Hematopoietic multipotent progenitor cell treated with erythropoietin and hydrocortisone succinate and interleukin-3 and kit ligand, for 17 days (in vitro differentiated cells): ENCODE measurements at places on chromosomes 7 and 10.
A peak's percentile ranks its signal among the peaks of the same experiment; 100 is the strongest.

DNA sequence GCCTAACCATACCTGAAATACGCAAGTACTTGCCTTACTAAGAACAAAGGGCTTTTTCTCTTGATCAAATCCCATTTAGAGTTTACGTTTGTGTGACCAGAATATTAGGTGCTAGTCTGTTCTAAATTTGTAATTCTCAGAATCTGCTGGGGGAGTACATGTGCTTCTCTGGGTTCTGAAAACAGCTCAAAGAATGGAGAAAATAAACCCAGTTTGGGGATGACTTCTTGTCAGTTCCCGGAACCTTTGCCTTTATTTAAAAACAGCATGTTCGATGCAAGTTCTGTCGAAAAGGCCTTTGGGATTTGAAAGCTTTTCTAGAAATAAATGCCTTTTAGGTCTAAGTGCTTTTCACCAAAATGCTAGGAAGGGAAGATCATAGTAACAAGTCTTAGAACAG lies 147.0 kb downstream of the ARID5B start:
- no peak for DNase-seq

DNA sequence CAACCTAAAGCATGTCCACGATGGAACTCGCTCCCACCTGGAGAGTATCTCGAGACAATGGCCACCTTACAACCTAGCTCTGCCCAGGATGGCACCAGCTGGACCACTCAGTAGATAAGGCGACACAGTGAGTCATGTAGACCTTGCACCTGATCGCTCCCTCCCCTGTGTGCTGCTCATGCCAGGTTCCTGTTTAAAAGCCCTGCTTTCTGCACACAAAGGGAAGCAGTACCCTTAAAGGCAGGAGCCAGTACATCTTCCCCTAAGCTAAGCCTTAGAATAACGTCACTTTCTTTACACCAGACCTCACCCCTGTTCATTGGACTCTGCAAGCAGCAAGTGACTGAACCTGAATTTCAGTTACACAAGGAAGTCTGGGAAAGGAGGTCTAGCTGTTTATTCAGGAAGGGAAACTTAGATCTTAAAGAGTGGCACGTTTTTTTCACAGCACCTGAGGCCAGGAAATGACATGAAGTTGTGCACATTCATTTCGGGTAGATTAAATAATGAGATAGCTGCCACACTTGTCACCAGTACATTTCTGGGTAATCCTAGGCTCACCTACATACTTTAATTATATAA lies 117.9 kb downstream of the MTPAP start:
- no peak for DNase-seq

DNA sequence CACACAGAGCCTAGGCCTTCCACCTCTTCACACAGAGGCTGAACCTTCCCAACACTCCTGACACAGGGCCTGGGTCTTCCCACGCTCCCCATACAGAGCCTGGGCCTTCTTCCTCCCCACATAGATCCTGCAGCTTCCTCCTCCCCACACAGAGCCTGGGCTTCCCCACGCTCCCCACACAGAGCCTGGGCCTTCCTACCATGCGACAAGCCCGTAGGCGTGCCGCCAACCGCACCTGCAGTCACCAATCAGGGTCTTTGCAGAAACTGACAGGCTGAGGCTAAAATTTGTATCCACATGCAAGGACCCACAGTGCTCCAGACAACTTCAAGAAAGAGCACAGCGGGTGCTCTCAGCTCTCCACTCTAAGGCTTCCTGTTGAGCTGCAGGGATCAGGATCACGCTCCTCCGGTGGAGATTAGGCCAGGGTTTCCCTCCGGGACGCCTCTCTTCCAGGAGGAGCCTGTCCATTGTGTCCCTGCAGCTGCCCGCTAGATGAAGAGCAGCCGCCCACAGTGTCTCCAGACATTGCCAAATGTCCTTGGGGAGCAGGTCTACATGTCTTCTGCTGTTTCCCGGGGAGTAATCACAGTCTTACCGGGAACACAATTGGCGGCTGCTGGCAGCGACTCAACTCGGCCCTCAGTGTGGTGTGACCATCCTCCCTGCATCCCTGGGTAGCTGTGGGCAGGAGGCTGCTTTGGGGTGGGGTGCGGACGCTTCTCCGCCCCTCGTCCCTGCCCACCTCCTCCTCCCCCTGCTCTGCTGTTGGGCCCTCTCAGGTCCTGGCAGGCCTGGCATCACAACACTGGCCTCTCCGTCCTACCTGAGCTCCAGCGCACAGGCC lies 9.7 kb downstream of the CFAP46 start:
- DNase-seq, result no peak

GRCh38 chr10:450463-450862 lies 239.0 kb downstream of the DIP2C start:
- no peak for DNase-seq

DNA sequence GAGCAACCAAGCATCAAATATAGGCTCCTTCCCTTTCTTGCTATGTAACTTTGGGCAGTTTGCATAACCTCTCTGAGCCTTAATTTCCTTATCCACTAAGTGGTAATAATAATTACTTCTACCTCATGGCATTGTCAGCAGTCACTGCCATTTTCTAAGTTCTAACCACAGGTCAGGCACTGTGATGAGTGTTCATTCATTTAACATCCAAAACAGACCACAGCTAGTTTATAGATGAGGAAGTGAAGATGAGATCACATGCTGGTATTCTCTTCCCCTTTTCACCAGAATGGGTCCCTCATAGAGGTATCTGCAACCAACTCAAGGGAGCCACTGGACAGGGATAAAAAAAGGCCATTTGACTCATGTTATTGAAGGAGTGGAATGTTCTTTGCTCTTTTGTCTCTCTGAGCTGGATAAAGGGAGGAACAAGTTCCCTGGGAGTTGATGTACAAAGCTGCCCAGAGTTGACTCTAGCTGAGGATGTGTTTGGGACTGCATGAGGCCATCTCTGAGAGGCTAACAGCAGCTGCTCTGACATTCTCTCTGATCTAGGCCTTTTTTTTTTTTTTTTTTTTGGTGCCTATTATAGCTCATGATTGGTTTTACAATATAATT lies 65.0 kb downstream of the DNAJC12 start:
- no peak for DNase-seq

DNA sequence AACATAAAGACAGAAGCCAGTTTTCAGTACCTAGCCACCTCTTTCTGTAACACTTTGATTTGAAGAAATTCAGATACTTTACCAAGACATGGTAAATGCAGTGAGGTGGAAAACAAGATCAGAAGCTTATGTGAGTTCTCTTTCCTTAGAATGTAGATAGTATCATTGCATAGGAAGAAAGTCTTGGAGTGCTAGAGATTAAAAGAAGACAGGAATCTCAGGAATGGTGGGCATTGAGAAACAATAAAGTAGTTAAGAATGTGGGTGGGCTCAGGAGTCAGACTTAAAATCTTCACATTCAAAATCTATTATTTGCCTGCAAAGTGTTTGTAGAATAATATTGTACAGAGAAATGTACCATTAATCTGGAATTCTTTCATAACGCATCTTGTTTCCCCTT lies 58.9 kb downstream of the POLL start:
- DNase-seq, result no peak

- DNase-seq, result no peak
Observed at GRCh38 chr7:94364816-94365215, 29.9 kb upstream of the COL1A2 start.

DNA sequence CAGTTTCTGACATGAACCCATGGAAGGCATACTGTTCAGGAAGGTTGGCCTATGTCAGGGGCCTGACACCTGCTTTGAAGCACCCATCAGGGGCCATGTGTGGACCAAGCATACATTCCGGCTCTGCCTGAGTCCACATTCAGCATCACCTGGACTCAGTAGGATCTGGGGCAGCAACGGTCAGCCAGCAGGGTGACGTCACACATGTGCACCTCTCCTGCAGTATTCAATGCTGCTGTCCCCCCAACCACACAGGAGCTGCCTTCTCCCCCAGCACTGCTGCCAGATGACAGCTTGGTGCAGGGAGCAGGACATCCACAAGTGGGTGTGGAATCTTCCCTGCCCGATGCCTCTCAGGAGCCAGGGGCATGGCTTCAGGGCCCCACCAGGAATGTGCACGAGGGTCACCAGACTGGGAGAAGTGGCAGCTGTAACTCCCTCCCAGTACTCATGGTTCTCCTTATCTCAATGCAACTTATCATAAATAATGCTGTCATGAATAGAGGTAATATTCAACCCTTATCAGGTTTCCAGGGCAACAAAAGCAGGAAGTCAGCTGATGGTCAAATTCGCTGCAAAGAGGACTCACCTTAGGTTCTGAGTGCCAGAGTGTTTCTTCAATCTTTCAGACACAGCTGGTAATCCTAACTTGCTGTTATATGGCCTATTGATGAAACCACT lies 292.9 kb downstream of the PAXIP1 start:
- DNase-seq, result no peak

DNA sequence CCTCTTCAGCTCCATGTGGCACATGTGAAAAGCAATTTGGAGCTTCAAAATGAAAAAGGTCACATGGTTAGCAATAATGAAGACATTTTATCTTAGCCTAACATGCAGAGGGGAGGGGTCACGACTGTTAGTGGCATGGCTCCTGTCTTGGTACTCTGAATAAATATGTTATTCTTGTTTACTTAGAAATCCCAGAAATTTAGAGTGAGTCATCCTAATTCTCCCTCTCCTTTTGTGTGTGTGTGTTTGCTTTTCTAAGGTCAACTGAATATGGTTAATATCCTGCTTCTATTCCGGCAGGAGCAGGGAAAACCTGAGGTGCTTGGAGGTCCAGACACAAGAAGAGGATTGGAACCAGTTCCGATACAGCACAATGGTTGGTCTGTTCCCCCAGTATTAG lies 17.6 kb downstream of the BCCIP start:
- DNase-seq, result no peak

- no peak for DNase-seq
Observed at GRCh38 chr10:14876764-14877163, 1.9 kb upstream of the SUV39H2 start.

GRCh38 chr10:109025172-109025571 lies 898.1 kb downstream of the XPNPEP1 start:
- DNase-seq, result no peak

DNA sequence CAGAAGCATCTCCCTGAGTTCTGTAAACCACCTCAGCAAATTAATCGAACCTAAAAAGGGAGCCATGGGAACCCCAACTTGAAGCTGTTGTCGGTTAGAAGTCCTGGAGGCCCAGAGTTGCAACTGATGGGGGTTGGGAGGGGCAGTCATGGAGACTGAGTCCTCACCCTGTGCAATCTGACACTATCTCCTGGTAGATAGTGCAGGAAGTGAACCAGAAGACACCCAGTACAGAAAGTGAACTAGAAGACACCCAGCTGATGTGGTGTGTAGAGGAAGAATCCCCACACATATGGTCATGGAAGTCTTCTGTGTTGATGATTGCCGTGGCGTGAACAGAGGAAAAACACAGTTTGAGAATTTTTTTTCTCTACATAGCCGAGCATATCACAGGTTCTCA lies 58.8 kb upstream of the SRRM3 start:
- DNase-seq, result no peak

DNA sequence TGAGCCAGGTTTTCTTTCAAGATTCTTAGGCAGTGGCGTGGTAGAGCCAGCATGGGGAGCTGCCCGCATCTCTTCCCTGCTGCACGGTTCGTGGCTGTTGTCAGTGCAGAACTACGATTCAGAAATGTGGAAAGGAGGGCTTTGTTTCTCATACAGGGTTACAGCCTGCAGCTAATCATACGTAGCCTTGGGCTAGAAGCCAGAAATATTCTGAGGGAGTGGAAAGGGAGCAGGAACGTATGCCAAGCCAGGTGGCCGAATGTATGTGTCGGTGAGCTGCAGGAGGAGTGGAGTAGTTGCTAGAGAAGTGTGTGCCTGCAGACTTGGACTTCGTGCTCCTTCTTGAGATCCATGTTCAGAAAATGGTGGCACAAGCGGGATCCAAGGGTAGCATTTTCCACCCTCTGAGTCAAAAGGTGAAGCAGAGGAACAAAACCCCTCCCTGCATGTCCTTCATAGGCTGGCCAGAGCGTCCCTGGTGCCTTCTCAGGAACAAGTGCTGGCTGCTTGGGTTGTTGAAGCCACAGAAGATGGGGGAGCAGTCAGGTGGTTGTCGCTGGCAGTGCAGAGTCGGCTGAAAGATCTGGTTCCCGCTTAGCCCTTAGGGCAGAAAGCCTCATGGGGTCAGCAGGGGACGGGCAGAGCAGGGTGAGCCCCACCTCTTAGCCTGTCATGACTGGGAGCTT lies 40.9 kb downstream of the LANCL2 start:
- DNase-seq, result no peak

DNA sequence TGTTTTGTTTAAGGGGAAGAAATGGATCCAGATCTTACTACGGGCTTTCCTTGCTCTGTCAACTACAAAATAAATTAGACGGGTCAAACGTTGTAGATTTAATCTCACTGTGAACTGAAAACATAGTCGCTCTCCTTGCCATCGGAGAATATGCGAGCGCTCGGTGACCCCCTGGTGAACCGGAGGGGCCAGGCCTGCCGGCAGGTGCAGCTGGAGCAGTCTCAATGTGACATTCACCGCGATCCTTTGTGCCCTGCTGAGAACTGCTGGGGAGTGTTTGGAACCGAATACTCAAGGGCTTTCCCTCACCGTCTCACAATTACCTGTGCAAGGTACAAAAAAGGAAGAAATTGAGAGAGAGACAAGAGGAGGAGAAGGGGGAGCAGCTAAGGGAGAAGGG lies 174.1 kb upstream of the GPR26 start:
- DNase-seq, result no peak

DNA sequence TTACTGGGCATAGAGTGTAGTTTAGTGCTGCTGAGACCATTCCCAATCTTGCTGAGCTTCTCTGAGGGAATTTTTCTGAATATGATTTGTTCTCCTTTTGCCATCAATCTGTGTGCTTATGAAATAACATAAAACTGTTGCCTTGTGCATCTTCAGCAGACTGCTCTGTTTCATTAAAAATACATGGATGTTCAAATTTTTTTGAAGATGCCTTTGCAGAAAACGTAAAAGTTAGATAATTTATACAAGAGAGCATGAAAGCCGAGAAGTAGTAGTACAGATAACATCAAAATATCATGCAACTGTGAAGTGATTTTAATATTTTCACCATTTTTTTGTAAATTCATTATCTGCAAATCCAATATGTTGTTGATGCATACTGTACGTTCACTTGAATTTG lies 174.7 kb upstream of the CSTF2T start:
- DNase-seq, result no peak

- no peak for DNase-seq
Observed at GRCh38 chr7:94417306-94417705, 22.6 kb downstream of the COL1A2 start.

- DNase-seq, result no peak
Observed at GRCh38 chr7:75611557-75612178, 119.5 kb downstream of the SPDYE5 start.

DNA sequence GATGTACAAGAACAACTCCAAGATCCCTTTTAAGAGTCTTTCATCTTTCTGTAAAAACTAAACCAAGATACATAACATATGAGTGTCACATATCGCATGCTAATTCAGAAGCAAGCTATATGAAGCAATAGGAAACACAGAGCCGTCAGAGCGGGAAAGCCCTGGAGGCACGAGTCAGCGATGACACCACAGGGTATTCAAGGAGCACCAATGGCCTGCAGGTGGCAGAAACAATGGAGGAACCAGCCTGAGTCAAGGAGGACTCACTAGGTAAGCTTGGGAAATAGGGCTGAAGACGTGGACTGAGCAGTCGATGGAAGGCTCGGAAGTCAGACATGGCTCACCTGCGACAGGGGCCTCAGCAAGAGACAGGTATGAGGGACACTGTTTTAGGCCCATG lies 214.4 kb downstream of the FAM107B start:
- DNase-seq, result no peak

GRCh38 chr7:114953724-114954123 lies 31.8 kb downstream of the MDFIC start:
- no peak for DNase-seq

- peak; percentile 74 for DNase-seq
Observed at GRCh38 chr7:47435889-47436312, 146.0 kb downstream of the TNS3 start.
